ENCODE measurements at places on chromosomes 12 and 14.

- H3K27me3 ChIP-seq: no peaks in the 10 kb centered on the region
- no peak for DNase-seq
- H3K36me3 ChIP-seq: no peaks in the 10 kb centered on the region
These were observed 4.6 kb downstream of the PAWR start for GRCh38 chr12:79686171-79686570.

DNA sequence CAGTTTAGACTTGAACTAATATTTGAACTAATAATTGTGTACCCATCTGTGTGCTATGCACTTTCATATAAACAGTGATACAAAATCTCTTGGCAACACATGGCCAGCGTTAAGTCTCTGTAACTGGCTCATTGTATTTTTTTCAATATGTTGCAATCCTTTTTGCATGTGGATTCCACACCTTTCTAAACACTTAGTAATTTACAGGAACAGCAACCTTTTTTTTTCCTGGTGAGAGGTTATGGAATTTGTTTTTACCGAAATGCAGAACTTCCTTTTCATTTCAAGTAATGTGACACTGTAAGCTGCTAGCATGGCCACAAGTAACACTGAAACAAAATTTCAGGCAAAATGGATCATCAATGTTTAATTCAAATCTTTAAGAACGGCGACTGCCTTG, 45.4 kb upstream of the EPS8 start:
- no peak for DNase-seq
- H3K27me3 ChIP-seq: no peaks in the 10 kb centered on the region
- no peak overlapping the region for H3K4me3 ChIP-seq
- H3K4me1 ChIP-seq: no peaks in the 10 kb centered on the region

- H3K27me3 ChIP-seq: no peaks in the 10 kb centered on the region
- no peak overlapping the region for H3K27ac ChIP-seq
- DNase-seq: no peak
- no peaks in the 10 kb centered on the region for H3K4me1 ChIP-seq
- H3K36me3 ChIP-seq: peaks cover 2% of the 10 kb centered on the region
These were observed 8.8 kb downstream of the IKBIP start for GRCh38 chr12:98635657-98636323.

DNA sequence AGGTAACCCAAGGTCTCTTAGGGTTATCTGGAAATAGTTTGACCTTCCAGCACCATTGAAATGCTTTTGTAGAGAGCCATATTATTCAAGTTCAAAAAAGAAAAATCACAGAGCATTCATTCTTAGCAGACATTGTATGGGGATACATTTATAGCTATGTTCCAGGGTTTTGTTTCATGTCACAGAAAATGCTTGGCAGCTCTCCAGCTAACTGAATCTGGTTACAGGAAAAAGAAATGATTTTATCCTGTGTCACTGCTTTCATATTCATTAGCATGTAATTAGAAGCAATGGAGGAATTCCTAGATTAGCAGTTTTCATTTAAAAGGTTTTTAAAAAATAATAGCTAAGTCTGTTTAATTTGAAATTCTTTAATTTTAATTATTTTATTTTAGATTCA, 78.9 kb downstream of the SNAPC1 start:
- H3K36me3 ChIP-seq: no peaks in the 10 kb centered on the region
- H3K27me3 ChIP-seq: peaks cover 4% of the 10 kb centered on the region
- no peak for DNase-seq
- no peak overlapping the region for H3K27ac ChIP-seq

DNA sequence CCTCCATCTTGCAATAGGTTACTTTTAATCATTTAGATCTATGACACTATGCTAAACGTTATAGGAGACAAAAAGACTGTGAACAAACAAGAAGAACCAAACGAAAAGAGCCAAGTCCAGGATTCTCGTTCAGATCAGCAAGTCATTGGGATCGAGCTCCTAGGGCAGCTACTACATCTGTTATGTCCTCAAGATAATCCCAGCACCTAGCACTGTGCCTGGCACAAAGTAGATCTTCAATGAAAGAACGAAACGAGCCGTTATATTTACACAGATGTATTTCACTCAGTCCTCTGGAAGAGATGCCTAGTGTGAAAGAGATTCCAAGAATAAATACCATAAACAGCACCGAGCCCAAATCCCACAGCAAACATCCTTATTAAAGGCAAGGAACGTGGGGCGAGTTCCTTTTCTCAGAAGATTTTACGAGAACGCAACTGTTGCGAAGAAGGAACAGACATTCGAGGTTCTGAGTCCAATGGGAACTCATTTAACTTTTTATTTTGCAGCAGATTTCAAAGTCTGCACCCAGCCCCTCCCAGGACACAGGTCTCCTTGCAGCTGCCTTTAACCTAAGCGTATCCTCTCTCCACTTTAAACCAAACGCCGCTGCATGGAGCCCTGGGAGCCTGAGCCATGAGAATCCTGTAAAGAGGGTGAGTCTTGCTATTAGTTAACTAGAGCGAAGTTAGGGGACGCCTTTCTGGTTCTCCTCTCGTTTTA, 544 bp upstream of the TDP1 start:
- H3K4me3 ChIP-seq: peak overlapping the region; percentile 78
- H3K27ac ChIP-seq: peak overlapping the region; percentile 48
- H3K4me1 ChIP-seq: peaks cover 29% of the 10 kb centered on the region
- no peaks in the 10 kb centered on the region for H3K27me3 ChIP-seq
- no peak for DNase-seq
- H3K36me3 ChIP-seq: peaks cover 3% of the 10 kb centered on the region

GRCh38 chr12:106082216-106083175, 56.3 kb downstream of the NUAK1 start:
- H3K4me1 ChIP-seq: no peaks in the 10 kb centered on the region
- H3K27ac ChIP-seq: no peak overlapping the region
- DNase-seq: no peak
- H3K4me3 ChIP-seq: no peak overlapping the region

DNA sequence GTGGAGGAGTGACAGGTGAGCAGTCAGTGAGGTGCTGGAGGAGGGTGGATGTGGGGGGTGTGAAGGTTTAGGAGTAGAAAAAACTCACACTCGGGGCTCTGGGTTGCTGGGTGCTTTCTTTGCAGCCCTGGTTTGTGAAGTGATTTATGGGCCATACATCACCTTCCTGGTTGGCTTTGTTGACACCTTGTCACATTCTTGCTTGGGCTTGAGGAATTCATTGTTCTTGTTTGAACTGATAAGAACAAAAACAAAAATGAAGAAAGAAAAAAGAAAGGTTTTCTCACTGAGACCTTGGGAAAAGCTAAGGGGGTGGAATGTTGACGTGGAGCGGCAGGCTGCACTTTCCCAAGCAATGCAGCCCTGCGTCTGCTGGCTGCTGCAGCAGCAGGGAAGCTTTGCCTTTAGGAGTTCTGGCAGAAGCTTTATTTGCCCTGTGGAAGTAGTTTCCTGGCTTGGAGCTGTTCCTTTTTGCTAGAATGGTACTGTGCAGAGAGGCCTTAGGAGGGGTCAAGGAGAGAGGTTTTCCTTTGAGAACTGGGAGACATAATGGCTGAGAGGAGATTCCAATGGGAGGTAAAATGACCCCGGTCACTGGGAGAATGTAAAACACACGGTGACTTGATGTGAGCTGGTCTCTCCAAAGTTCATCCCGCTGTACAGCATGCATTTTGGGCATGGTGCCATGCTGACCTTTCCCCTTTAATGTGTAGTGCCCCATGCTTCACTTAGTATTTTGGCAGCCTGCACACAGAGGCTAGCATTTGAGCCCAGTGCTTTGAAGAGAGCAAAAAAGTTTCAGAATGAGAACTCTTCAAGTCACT, 52.8 kb downstream of the HMGA2 start:
- no peak for DNase-seq
- H3K4me3 ChIP-seq: no peak overlapping the region
- no peak overlapping the region for H3K27ac ChIP-seq
- H3K27me3 ChIP-seq: no peaks in the 10 kb centered on the region
- no peaks in the 10 kb centered on the region for H3K4me1 ChIP-seq
- no peaks in the 10 kb centered on the region for H3K36me3 ChIP-seq

DNA sequence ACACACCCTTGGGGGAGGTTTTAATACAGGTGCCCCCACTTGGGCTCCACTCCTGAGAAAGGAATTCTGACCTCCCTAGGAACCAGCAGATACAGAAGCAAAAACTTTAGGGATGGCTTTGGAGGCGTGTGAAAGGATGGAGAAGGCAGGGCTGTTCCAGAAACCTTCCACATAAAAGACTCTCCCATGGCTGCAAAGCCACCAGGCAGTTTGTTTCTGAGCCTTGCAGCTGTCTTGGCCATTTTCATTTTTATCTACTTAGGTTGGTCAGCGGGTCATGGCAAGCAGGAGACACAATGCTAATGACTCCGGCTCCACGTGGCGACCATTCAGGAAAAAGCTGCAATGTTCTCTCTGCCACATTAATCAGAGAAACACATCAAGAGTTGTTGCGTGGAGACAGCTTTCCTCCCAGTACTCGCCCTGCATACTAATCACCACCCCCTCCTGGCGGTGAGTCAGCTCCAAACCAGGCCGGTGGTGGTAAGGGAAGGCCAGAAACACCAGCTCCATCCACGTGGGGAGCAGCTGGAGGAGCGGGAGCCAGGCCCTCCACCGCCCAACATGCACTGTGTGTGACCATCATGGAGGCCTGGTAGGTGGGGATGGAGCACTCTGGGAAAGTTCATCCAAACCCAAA, 30.9 kb upstream of the IRF2BPL start:
- H3K27me3 ChIP-seq: peaks cover 3% of the 10 kb centered on the region
- no peak overlapping the region for H3K27ac ChIP-seq
- H3K36me3 ChIP-seq: no peaks in the 10 kb centered on the region
- no peaks in the 10 kb centered on the region for H3K4me1 ChIP-seq
- no peak overlapping the region for H3K4me3 ChIP-seq
- no peak for DNase-seq

DNA sequence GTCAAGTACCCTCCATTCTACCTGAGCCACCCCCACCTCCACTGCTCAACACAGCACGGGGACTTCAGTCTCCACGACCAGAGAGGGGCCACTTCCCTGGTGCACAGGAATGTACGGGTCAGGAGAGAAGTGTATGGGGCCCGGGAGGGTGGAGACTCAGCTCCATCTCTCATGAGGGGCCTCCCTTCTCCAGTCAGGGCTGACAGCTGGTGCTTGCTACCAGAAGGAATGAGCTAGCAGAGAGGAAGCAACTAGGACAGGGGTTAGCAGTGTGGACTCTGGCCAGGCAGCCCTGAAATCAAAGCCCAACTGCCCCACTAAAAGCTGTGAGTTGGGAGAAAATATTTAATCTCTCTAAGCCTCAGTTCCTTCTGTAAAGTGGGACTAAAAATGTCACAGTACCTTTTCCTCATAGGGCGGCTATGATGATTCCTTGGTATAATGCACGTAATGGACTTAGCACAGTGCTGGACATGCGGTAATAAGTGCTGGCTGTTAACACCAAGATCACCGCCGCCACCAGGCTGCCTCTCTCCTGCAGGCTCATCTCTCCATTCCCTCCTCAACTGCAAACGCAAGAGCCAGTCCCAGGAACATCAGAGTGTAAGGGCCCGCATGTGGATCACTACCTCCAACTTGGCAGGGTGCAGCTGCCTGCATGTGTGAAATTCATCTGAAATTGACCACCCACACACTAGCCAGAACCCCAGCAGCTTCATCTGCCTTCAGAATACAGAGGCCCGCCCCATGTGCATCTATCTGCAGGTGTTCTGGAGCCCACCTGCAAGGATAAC, 14.6 kb downstream of the ACTN1 start:
- H3K4me1 ChIP-seq: peaks cover 86% of the 10 kb centered on the region
- H3K36me3 ChIP-seq: peaks cover 4% of the 10 kb centered on the region

DNA sequence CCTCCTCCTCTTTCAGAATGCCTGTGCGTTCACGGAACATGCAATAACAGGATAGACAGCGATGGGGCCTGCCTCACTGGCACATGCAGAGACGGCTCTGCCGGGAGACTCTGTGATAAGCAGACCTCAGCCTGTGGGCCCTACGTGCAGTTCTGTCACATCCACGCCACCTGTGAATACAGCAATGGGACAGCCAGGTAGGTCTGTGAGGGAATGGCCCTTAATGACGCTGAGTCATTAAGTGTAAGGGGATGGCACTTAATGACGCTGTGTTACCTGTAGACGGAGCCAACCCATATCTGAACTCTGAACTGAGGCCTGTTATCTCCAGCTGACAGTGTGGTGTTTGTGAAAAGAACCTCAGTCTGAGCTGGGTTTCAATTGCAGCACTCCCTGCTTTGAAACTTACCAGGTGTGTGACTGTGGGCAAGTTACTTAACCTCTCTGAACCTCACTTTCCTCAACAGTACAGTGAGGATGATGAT, 86.9 kb downstream of the STAB2 start:
- no peaks in the 10 kb centered on the region for H3K36me3 ChIP-seq
- no peaks in the 10 kb centered on the region for H3K4me1 ChIP-seq
- no peak overlapping the region for H3K4me3 ChIP-seq
- no peak overlapping the region for H3K27ac ChIP-seq
- no peak for DNase-seq

DNA sequence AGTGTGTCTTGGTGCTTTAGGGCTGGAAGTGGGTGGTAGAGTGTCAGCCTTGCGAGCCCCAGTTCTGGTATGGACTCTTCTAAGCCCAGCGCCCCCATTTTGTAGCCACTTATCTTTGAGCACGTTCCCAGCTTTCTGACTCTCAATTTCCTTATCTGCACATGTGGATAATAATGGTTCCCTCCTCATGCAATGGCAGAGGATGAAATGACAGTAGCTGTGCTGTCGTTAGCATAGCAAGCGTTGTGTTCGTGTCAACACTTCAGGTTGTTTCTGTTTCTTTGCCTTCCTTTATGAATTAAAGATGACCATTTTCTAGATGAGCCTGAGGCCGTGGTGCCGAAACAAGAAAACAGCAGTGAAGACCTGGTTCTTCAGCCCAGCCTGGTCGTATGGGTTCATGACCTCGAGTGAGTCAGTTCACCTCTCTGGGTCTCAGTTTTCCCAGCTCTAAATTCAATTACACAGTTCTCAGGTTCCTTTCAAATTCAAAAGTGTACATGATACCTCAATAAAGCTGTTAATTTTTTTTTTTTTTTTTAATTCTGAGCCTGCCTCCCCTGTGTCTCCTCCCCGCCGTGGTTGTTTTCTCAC, 233.0 kb downstream of the SLC41A2 start:
- H3K4me3 ChIP-seq: no peak overlapping the region
- H3K36me3 ChIP-seq: peaks cover 5% of the 10 kb centered on the region
- H3K27ac ChIP-seq: no peak overlapping the region
- H3K4me1 ChIP-seq: peaks cover 11% of the 10 kb centered on the region
- DNase-seq: no peak
- no peaks in the 10 kb centered on the region for H3K27me3 ChIP-seq

- no peaks in the 10 kb centered on the region for H3K27me3 ChIP-seq
- H3K36me3 ChIP-seq: peaks cover 7% of the 10 kb centered on the region
These were observed 16.8 kb downstream of the ATP5MC2 start for GRCh38 chr12:53659011-53659551.

- no peak overlapping the region for H3K27ac ChIP-seq
- H3K4me3 ChIP-seq: no peak overlapping the region
- no peaks in the 10 kb centered on the region for H3K4me1 ChIP-seq
- peaks cover 2% of the 10 kb centered on the region for H3K36me3 ChIP-seq
- no peaks in the 10 kb centered on the region for H3K27me3 ChIP-seq
These were observed 7.3 kb downstream of the YEATS4 start for GRCh38 chr12:69366796-69367195.

DNA sequence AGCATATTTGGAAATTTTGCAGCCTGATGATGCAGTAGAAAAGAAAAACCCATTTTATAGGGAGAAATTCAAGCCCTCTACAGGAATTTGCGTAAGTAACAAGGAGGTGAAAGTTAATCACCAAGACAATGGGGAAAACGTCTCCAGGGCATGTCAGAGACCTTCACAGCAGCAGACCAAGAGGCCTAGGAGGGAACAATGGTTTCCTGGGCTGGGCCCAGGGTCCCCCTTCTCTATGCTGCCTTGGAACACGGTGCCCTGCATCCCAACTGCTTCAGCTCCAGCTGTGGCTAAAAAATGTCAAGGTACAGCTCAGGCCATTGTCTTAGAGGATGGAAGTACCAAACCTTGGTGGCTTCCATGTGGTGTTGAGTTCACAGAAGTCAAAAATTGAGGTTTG, 6.5 kb upstream of the KRT6C start:
- H3K4me1 ChIP-seq: no peaks in the 10 kb centered on the region
- H3K27ac ChIP-seq: no peak overlapping the region
- no peaks in the 10 kb centered on the region for H3K36me3 ChIP-seq
- no peak overlapping the region for H3K4me3 ChIP-seq
- DNase-seq: no peak
